ENCODE measurements at places on chromosomes 13 and 19.

- DNase-seq, result no peak
- no peak overlapping the region for H3K27ac ChIP-seq
- H3K36me3 ChIP-seq, result no peaks in the 10 kb centered on the region
Observed at GRCh38 chr13:73275163-73275562, 216.4 kb downstream of the KLF5 start.

DNA sequence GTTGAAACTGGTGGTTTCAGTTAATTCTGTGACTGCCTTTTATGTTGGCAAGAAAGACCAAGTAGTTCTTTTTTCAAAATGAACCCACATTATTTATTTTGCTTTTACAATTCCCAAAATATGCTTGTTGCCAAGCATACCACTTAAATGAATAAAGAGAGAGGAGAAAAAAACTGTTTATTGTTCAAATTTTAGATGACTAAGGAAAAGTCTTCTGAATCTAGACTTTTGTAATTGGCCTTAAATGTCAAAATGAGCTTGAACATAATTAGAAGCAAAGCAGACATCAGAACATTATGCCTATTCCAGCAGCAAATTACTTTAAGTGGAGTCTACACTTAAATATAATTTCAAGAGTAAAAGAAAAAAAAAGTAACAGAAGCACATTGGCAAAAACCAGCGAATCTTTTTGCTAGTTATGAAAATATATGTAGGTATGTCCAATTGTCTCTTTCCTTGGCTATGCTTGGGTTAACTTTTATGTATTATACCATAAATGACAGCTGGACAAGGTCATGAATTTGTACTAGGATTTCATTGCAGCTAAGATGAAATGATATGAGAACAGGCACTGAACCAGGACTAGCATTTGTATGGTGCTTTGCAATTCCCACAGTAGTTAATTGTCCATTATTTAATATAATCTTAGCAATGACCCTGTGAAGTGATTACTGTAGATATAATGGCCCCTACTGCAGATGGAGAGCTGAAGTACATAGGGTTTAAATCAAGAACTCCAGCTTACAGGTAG lies 211.9 kb downstream of the NALCN start:
- no peaks in the 10 kb centered on the region for H3K27me3 ChIP-seq
- H3K27ac ChIP-seq, result no peak overlapping the region
- no peak for DNase-seq
- H3K4me3 ChIP-seq, result no peak overlapping the region

- no peak overlapping the region for H3K27ac ChIP-seq
- no peak overlapping the region for H3K4me3 ChIP-seq
- H3K4me1 ChIP-seq, result no peaks in the 10 kb centered on the region
- no peaks in the 10 kb centered on the region for H3K27me3 ChIP-seq
- no peak for DNase-seq
Observed at GRCh38 chr13:98707281-98707999, 45.0 kb downstream of the SLC15A1 start.

DNA sequence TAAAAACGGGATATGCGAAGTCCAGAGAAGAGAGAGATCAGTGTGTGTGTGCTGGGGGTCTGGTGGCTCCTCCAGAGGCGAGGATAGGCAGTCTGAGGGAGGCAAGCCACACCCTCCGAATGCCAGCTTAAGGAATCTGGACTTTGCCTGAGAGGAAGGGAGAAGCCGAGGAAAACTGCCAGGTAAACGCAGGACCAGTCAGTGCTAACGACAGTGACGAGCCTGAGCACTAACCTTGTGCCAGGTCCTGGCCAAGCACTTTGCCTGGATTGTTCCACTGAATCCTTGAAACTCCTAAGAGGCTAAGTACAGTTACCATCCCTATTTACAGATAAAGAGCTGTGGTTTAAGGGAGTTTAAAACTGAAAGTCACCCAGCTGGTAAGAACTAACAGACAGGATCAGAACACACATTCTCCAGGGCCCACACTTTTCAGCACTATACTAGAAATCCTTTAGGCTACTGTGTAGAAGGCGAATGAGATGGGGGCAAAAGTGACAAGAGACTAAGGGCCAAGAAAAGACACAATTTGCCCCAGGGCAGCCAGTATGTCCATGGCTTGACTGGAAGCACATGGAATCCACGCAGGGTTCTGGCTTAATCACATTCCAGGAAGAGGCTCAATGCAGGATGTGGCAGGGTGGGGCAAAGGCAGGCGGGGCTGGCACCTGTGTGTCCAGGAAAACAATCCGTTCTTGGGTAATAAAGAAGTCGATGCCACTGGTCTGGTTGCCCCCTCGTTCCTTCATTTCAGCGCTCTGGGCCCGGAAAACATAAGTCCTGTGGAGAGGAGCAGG lies 15.1 kb downstream of the SMG9 start:
- H3K36me3 ChIP-seq, result peaks cover 82% of the 10 kb centered on the region
- DNase-seq, result no peak
- peak overlapping the region; percentile 58 for H3K27ac ChIP-seq
- peaks cover 7% of the 10 kb centered on the region for H3K4me1 ChIP-seq

DNA sequence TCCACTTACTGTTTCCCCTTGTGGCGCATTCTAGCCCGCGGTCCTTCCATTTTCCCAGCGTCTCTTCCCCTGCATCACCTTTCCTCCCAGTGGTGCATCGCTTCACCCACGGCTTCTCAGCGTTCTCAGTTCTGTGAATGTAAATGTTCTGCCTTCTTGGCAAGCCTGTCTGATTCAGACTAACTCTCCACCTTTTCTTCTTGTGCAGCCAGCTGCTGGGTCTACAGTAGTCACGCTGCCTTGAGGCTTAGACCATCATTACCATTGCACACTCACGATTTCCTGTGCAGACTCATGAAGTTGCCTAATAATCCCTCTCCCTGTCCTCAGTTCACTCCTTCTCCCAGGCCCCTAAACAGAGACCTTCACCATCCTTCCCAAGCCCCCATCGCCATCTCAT lies 75.0 kb downstream of the DHRS12 start:
- no peaks in the 10 kb centered on the region for H3K27me3 ChIP-seq
- no peak overlapping the region for H3K27ac ChIP-seq
- H3K36me3 ChIP-seq, result peaks cover 10% of the 10 kb centered on the region
- no peak overlapping the region for H3K4me3 ChIP-seq
- peaks cover 9% of the 10 kb centered on the region for H3K4me1 ChIP-seq

DNA sequence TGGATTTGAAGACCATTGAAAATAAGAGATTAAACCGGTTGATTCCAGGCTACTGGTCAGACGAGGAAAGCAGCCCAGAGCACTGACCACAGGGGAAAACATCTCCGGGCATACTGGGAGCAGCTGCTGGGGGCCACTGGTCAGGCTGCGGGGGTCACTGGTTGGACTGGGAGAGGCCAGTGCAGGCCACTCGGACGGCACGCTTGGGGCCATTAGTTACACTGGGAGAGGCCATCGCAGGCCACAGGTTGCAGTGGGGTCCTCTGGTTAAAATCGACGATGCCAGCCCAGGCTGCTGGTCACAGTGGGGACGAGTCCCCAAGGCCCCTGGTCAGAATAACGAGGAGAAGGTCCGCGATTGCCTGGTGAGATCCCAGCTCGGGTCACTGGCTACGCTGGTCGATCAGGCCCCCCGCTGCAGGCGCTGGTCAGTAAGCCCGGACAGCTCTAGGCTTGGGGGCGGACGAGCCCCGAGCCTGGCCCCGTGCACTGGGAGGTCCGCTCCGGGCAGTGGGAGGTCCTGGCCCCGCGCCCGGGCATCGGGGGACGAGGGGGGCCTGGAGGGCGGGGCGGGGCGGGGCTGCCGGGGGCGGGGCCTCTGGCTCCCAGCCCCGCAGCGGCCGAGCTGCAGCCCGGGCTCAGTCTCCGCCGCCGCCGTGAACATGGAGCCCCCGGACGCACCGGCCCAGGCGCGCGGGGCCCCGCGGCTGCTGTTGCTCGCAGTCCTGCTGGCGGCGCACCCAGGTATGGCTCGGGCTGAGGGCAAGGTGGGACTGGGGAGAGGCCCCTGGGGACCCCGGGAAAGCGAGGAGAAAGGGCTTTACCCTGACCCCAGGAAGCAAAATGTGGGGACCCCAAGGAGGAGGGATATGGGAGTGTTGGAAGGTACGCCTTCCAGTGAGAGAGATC lies at the start of gene BCAM:
TSS of gene BCAM (plus strand) at position 641 of the 909 bp plus-strand sequence. CDS start at position 663, 22 bp downstream.
- peak; percentile 91 for DNase-seq
- H3K36me3 ChIP-seq, result peaks cover 13% of the 10 kb centered on the region
- peak within 1 kb of the TSS; percentile 71 for H3K4me3 ChIP-seq
- no peaks in the 10 kb centered on the region for H3K27me3 ChIP-seq

GRCh38 chr19:51803519-51803918 lies 8.6 kb downstream of the FPR3 start:
- no peak for DNase-seq
- H3K4me3 ChIP-seq, result no peak overlapping the region
- H3K27me3 ChIP-seq, result no peaks in the 10 kb centered on the region
- H3K36me3 ChIP-seq, result no peaks in the 10 kb centered on the region
- H3K27ac ChIP-seq, result peak overlapping the region; percentile 61
- peaks cover 40% of the 10 kb centered on the region for H3K4me1 ChIP-seq

- H3K27me3 ChIP-seq, result peaks cover 26% of the 10 kb centered on the region
- no peak overlapping the region for H3K4me3 ChIP-seq
- no peak for DNase-seq
Observed at GRCh38 chr19:54389553-54389952, 24.8 kb upstream of the LAIR1 start.

GRCh38 chr19:55158848-55159749 lies 1.6 kb upstream of the TNNI3 start:
- no peaks in the 10 kb centered on the region for H3K4me1 ChIP-seq
- no peak overlapping the region for H3K27ac ChIP-seq
- H3K27me3 ChIP-seq, result peaks cover 57% of the 10 kb centered on the region
- no peak for DNase-seq
- no peaks in the 10 kb centered on the region for H3K36me3 ChIP-seq

DNA sequence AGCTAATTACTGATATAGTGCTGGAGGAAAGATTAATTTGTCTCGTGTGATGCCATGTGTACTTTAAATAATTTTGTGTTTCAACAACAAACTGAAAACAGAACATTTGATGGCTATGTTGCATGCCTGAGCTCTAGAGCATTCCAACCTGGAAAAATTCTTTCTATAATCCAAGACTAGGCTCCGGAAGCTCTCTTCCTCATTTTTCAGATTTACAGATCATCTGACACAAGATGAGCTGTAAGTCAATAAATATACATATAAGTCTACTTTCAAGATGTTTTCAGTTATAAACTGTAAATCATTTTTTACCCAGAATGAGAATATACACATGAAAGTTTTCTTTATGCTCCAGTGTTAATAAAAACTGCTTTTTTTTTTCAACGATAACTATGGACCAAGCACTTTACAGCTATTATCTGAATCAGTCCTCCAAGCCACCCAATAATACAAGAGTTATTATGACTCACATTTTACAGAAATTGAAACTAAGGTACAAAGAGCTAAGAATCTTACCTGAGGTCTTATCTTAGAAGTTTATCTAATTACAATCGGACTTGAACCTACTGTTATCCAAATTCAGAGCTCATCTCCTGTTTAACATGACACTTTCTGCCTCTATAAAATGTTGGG lies 6.4 kb upstream of the FOXO1 start:
- no peaks in the 10 kb centered on the region for H3K27me3 ChIP-seq
- no peaks in the 10 kb centered on the region for H3K36me3 ChIP-seq
- DNase-seq, result no peak
- H3K4me3 ChIP-seq, result no peak overlapping the region
- H3K4me1 ChIP-seq, result no peaks in the 10 kb centered on the region

GRCh38 chr13:76713280-76713679 lies 172.9 kb downstream of the KCTD12 start:
- H3K4me3 ChIP-seq, result no peak overlapping the region
- no peak overlapping the region for H3K27ac ChIP-seq
- no peaks in the 10 kb centered on the region for H3K27me3 ChIP-seq
- no peaks in the 10 kb centered on the region for H3K36me3 ChIP-seq

- H3K27me3 ChIP-seq, result no peaks in the 10 kb centered on the region
- H3K27ac ChIP-seq, result no peak overlapping the region
- H3K4me3 ChIP-seq, result no peak overlapping the region
- no peaks in the 10 kb centered on the region for H3K4me1 ChIP-seq
Observed at GRCh38 chr13:23876265-23876664, 12.9 kb downstream of the MIPEP start.

DNA sequence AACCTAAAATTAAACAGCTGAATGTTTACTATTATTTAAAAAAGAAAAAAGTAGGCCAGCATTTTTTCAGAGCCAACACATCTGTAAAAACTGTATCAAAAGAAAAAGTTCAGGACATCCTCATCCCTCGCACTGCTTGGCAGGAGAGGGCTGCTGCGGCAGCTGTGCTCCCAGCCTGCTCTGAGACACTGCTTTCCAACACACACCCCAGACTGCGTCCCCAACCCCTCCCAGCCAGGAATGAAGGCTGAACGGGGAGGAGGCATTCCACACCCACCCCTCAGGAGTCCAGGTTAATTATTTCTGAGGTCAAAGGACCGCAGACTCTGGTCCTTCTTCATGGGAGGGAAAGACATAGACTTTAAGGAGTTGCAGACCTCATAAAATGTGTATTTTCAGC lies 43.1 kb downstream of the COL4A1 start:
- H3K27ac ChIP-seq, result peak overlapping the region; percentile 25
- no peak overlapping the region for H3K4me3 ChIP-seq
- H3K27me3 ChIP-seq, result no peaks in the 10 kb centered on the region
- no peaks in the 10 kb centered on the region for H3K36me3 ChIP-seq
- peaks cover 39% of the 10 kb centered on the region for H3K4me1 ChIP-seq

GRCh38 chr13:109231888-109232287 lies 554.5 kb downstream of the IRS2 start:
- H3K27me3 ChIP-seq, result no peaks in the 10 kb centered on the region
- no peak overlapping the region for H3K4me3 ChIP-seq
- no peaks in the 10 kb centered on the region for H3K36me3 ChIP-seq
- no peak overlapping the region for H3K27ac ChIP-seq

- H3K27ac ChIP-seq, result no peak overlapping the region
- H3K4me1 ChIP-seq, result no peaks in the 10 kb centered on the region
- no peak overlapping the region for H3K4me3 ChIP-seq
- H3K36me3 ChIP-seq, result no peaks in the 10 kb centered on the region
Observed at GRCh38 chr13:38898481-38898880, 92.2 kb downstream of the STOML3 start.

- no peaks in the 10 kb centered on the region for H3K4me1 ChIP-seq
- no peaks in the 10 kb centered on the region for H3K27me3 ChIP-seq
- H3K4me3 ChIP-seq, result no peak overlapping the region
- H3K27ac ChIP-seq, result no peak overlapping the region
- no peak for DNase-seq
- H3K36me3 ChIP-seq, result no peaks in the 10 kb centered on the region
Observed at GRCh38 chr13:69866555-69866954, 241.1 kb upstream of the ATXN8OS start.

- H3K27ac ChIP-seq, result no peak overlapping the region
- H3K4me1 ChIP-seq, result no peaks in the 10 kb centered on the region
- DNase-seq, result no peak
- H3K27me3 ChIP-seq, result no peaks in the 10 kb centered on the region
- no peak overlapping the region for H3K4me3 ChIP-seq
Observed at GRCh38 chr13:84777316-84777715, 895.0 kb upstream of the SLITRK1 start.

GRCh38 chr19:42567567-42567966 lies 27.2 kb downstream of the CEACAM8 start:
- H3K4me3 ChIP-seq, result no peak overlapping the region
- no peaks in the 10 kb centered on the region for H3K27me3 ChIP-seq
- DNase-seq, result no peak
- no peaks in the 10 kb centered on the region for H3K36me3 ChIP-seq

- no peak overlapping the region for H3K27ac ChIP-seq
- no peak for DNase-seq
- no peaks in the 10 kb centered on the region for H3K36me3 ChIP-seq
- no peaks in the 10 kb centered on the region for H3K4me1 ChIP-seq
Observed at GRCh38 chr13:95749545-95749944, 72.6 kb downstream of the DNAJC3 start.

Measured in upper lobe of right lung (tissue), 1 donor.